ENCODE measurements at places on chromosomes 5 and 9.

- DNase-seq: no peak
Observed at GRCh38 chr5:76166886-76167576, 83.8 kb downstream of the SV2C start.

DNA sequence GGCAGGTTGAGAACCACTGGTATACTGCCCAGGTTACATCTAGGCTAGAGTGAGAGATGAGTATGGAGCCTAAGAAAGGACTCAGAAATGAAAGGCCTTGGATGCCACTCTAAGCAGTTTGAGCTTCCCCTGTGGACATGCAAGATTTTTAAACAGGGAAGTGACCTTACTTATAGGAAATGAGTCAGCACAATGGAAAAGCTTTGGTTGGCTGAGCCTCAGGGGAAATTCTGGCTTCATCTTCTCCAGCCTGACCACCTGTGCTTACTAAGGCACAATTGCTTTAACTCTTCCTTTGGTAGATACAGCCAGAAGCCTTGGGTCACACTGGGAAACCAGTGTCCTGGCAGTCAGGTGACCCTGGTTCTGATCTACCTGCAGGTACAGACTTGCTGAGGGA is 380.2 kb upstream of the ZNF462 start:
- no peak for DNase-seq

- DNase-seq: no peak
Observed at GRCh38 chr5:122062205-122062604, 15.9 kb downstream of the LOX start.

DNA sequence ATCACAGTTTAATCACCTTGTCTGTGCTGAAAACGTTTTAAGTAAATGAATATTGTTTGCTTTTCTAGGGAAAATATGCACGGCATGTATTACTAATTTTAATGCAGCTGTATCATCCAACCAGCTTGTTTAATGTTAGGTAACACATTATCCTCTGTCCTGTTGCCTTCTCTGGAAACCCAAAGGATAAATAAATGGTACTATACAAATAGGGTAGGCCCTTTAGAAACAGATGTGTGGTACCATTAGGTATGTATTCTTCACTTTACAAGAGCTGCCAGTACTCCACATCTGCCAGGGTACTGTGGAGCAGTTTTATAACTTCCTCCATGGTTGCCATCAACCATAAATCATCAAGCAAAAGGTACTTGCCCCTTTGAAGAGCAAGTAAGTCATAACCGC is 42.9 kb downstream of the FAF2 start:
- no peak for DNase-seq

GRCh38 chr5:179734536-179735164 is 2.0 kb downstream of the MAML1 start:
- no peak for DNase-seq

DNA sequence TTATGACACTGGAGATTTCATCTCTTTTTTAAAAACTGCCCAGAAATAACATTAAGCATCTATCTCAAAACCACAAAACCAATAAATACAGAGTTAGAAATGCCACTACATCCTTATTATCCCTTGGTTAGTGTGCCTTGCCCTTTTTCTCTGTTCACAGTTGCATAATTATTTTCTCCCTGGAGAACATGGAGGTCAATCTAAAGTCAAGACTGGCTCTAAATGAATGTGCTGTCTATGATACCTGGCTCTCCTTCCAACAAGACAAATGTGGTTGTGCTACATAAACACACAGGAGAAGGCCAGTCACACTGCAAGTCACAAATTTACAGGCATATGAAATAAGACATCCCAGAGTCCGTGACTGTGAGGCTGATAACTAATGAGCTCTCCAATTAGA is 2.8 kb downstream of the FBN2 start:
- DNase-seq: no peak

GRCh38 chr5:101535626-101536025 is 632.5 kb upstream of the ST8SIA4 start:
- no peak for DNase-seq

DNA sequence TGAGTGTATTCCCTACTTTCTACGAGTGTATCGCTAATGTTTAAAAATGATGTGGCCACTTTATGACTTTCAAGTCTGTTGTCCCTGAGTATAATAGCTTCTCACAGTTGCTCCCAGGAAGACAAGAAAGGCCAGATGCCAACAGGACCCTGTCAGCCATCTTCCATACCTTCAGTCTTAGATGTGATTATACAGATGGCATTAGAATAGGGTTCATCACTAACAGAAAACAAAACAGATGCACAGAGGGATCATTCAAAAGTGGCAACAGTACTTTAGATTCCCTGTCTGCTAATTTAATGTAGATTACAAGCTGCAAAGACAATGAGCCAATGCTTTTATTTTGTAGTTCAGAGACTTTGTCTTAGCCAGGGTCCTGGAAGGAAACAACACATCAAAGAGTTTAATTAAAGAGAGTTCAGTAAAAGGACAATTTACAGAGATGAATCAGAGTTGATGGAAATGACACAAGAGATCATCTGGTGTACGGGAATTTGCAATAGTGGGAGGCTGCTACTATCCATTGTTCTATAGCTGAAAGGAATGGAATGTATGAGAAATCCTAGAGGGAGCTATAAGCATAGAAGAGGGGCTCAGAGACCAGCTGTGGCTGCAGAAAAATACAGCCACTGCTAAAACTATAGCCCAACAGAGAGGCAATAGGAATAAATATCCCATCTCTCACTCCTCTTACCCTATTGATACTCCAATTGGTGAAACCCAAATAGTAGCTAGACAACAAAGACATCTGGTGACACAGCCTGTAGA is 393.7 kb upstream of the SMC2 start:
- DNase-seq: no peak

DNA sequence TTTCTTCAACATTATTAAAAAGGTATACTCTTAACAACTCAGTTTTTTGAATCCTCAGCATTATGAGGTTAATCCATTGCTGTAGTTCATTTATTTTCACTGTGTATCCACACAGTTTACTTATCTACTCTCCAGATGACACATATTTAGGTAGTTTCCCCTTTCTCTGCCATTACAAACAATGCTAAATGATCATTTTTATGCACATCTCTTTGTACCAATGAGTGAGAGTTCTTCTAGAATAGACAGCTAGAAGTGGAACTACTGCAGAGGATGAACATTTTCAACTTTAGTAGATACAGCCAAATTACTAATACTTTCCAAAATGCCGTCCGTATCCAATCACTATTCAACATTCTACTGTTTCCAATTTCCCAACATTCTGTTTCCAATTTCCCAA is 11.5 kb downstream of the AFF4 start:
- DNase-seq: no peak

- no peak for DNase-seq
Observed at GRCh38 chr9:95719354-95719753, 156.1 kb upstream of the ERCC6L2 start.

GRCh38 chr5:68273717-68274409 is 58.3 kb downstream of the PIK3R1 start:
- DNase-seq: no peak

DNA sequence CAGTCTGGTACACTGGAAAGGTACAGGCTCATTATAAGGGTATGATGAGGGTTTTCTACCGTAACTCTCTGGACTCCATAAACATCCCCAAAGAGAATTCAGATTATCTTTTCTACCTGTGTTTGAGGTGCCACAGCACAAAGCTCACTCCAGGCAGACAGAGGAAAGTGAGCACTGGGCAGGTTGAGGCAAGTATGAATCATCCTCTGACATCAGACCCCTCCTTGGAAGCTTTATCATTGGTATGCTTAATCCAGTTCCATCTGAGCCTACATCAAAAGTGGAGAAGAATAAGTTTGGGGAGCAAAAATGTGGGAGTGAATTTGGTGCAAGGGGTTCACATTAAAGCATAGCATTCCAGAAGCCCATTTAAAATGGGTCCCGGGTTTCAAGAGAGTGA is 21.7 kb downstream of the C9orf152 start:
- no peak for DNase-seq

GRCh38 chr9:113599646-113600022 is 136.1 kb downstream of the RGS3 start:
- DNase-seq: no peak

DNA sequence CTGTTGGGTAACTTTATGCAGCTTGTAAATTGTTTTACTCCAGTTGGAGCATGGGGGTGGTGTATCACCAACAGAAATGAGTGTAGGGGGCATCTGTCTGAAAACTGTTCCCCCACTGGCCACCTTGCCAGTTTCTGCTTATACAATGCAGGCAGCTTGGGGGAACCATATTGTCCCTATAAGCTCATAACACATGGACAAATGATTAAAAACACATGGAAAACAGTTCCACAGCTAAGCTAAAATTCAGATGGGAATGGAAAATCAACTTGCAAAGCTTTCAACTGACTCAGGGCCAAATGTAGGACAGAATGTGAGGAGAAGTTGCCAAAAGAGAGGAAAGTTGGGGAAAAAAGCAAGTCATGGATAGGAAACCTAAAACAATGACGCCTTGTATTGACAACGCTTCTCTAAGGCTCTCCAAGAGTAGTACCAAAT is 7.9 kb upstream of the CER1 start:
- no peak for DNase-seq

DNA sequence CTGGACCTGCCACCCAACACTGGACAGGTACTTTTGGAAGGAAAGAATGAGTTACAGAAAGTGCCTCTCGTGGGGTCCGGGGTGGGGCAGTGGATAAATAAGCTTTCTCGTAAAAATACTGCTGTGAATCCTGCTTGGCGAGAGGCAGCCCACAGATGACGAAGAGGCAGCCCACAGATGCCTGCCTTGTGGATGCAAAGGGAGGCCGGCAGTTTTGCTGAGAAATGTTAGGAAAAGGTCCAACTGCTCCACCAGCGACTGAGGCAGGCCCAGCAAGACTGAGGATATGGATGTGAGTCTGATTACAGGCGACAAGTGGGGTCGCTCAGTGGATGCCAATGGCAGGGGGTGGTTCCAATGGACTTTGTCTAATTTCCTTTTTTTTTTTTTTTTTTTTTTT is 79.1 kb upstream of the PPP1R26 start:
- no peak for DNase-seq

- no peak for DNase-seq
Observed at GRCh38 chr5:173331287-173331686, 3.1 kb upstream of the STC2 start.

DNA sequence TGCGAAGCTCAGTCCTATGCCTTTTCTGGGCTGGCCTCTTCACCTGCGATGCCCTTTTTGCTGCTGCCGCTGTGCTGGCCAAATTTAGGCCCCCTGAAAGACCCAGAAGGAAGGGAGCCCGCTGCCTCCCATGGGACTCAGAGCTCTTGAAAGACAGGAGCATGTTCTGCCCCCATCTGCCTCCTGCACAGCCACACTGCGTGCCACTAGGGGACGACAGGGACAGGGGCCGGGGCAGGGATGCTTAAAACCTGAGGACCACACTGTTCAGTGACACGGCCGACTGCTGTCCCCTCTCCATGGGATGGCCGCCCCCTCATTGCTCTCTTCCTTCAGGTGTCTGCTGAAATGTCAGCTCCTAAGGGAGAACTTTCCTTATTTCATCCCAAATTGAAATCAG is 132.4 kb downstream of the ADAMTS2 start:
- no peak for DNase-seq

GRCh38 chr5:181217111-181217802 is 5.8 kb upstream of the TRIM41 start:
- DNase-seq: peak; percentile 36

DNA sequence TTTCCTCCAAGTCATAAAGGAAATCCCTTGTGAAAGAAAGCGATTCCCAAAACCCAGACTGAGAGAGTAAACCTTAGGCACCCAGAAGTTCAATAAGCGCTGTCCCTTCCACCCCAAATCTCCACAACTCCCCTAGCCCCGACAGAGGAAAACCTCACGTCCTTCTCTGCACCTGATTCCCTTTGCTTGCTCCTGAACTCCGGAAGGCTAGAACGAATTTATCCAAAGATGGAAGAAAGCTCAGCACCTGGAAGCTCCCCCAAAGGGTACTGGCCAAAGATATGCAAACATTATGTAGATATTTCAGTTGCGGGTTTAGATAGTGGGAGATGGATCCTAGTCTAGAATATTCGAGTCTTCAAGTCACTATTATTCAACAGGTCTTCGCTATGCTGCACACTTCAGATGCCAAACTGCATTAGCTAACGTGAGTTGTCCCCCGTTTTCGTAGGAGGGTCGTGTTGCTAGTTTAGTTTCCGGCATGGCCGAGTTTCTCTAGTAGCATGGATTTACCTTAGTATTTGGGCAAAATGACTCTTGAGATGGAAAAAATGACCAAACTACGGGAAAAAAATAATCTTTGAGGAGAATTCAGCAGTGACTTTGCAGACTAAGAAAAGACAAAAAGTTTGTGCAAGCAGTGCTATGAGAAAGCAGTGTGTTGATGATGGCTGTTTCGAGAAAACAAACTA is 27.7 kb downstream of the NR2F1 start:
- DNase-seq: no peak

GRCh38 chr5:126376443-126376842 is 46.8 kb upstream of the GRAMD2B start:
- DNase-seq: no peak

- no peak for DNase-seq
Observed at GRCh38 chr9:131534721-131535237, 3.7 kb upstream of the UCK1 start.

- peak; percentile 45 for DNase-seq
Observed at GRCh38 chr9:135701959-135702721, at the start of gene KCNT1. TSS of gene KCNT1 (plus strand) at chr9:135702185. CDS start at chr9:135702259, 74 bp downstream.

- DNase-seq: no peak
Observed at GRCh38 chr5:149616727-149617285, 35.5 kb downstream of the ARHGEF37 start.

DNA sequence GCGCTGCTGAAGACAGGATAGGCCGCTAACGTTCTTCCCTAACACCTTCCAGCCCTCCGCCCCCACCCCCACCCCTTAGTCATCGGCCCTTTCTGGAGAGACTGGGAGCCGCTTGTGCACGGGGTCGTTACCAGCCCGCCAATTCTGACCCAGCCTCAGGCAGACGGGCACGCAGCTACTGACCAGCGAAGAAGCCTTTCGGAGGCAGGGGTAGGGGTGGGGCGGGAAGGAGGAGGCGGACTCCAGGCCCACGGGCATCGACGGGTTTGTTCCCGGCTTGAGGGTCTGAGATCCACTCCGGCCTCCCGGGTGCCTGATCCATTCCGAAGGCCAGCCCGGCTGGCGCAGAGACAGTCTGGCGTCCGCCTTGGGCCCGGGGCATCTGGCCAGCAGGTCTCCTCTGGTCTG is 729 bp upstream of the HAND1 start:
- no peak for DNase-seq
